ENCODE measurements at places on chromosomes 12 and 14. TPM values are rescaled to one million over a fixed set of nuclear protein-coding genes. Genes with fewer than 3 reads are reported as not detected.

The OR11H6 gene
- total RNA-seq, result not detected

The TAC3 gene
- not detected for total RNA-seq

- H3K27me3 ChIP-seq, result peaks cover 78% of the 10 kb centered on the region
- DNase-seq, result no peak
- no peak overlapping the region for H3K27ac ChIP-seq
- no peak overlapping the region for H3K4me3 ChIP-seq
- no peaks in the 10 kb centered on the region for H3K4me1 ChIP-seq
These were observed 33.3 kb upstream of the TBX5 start for GRCh38 chr12:114439261-114439683.

DNA sequence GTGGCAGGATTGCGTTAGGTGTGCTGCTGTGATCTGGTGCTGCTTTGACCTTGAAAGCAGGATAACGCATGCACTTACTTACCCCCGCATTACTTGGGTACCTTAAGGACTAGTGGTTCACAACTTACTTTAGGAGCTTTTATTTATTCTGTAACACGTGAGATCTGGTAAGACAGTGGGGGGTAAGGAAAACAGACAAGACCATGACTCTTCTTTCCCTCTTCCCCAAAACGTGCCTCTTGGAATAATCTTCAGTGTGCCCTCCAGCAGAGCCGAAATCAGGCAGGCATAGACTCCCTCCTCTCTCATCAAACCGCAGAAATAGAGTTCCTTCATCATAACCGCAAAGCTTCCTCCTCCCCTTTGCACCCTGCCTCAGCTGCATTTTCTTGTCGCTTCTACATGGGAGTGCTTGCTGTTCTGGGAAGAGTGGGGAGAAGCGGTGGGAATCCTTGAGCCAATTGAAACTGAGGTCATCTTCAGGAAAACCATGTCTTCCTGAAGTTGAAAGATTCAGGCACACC is 43.4 kb downstream of the RAD52 start:
- no peak overlapping the region for H3K4me3 ChIP-seq
- DNase-seq, result no peak
- peaks cover 24% of the 10 kb centered on the region for H3K36me3 ChIP-seq
- peaks cover 18% of the 10 kb centered on the region for H3K4me1 ChIP-seq

GRCh38 chr12:120229487-120230325 is 28.8 kb upstream of the RPLP0 start:
- no peak for DNase-seq
- no peaks in the 10 kb centered on the region for H3K27me3 ChIP-seq

DNA sequence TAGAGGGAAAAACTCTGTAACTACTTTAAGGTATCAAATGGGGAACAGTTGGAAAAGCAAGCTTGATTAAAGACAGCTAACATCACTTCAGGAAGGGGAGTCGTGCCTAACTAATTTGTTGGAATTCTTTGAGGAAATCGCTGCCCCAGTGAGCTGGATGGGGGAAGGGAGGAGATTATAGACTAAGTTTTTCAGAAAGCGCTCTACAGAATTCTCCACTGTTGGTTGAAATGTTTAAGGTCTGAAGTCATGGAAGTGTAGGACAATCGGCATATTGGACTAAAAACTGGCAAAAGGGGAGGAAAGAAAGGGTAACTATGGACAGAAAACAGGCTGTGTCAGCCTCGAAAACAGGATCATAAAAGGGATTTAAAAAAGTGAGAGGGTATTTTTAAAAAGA is 229.9 kb upstream of the HMGA2 start:
- H3K27me3 ChIP-seq, result peaks cover 8% of the 10 kb centered on the region
- H3K36me3 ChIP-seq, result no peaks in the 10 kb centered on the region
- H3K4me1 ChIP-seq, result no peaks in the 10 kb centered on the region
- DNase-seq, result no peak

DNA sequence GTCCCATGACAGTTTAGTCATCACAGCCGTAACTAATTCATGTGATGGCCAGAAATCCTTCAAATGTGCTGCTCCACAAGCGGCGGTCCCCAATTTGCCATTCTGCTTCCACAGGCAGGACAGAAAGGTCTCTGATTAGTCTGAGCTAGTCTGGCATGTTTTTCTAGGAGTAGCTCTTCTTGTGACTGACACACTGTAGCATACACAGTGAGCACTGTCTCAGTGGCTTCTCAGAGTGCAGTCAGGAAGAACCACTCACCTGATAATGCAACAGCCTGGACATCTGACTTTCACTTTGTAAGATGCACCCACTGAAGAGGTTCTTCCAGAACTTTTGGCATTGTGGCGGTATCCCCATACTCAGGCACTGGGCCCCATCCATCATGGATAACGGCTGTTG is 1266.2 kb downstream of the TMEM121 start:
- H3K36me3 ChIP-seq, result peaks cover 2% of the 10 kb centered on the region
- no peak overlapping the region for H3K4me3 ChIP-seq
- DNase-seq, result no peak
- peaks cover 20% of the 10 kb centered on the region for H3K27me3 ChIP-seq
- peaks cover 13% of the 10 kb centered on the region for H3K4me1 ChIP-seq

All from T-helper 17 cell (primary cell).